KBM-7 (cell line): ENCODE measurements at places on chromosomes 2 and 18.

- DNase-seq: no peak
These were observed 25.3 kb upstream of the BZW1 start for GRCh38 chr2:200786423-200786822.

GRCh38 chr2:138030459-138030858, 66.2 kb downstream of the HNMT start:
- no peak for DNase-seq

- no peak for DNase-seq
These were observed 297.4 kb upstream of the MGAT5 start for GRCh38 chr2:133956434-133956935.

DNA sequence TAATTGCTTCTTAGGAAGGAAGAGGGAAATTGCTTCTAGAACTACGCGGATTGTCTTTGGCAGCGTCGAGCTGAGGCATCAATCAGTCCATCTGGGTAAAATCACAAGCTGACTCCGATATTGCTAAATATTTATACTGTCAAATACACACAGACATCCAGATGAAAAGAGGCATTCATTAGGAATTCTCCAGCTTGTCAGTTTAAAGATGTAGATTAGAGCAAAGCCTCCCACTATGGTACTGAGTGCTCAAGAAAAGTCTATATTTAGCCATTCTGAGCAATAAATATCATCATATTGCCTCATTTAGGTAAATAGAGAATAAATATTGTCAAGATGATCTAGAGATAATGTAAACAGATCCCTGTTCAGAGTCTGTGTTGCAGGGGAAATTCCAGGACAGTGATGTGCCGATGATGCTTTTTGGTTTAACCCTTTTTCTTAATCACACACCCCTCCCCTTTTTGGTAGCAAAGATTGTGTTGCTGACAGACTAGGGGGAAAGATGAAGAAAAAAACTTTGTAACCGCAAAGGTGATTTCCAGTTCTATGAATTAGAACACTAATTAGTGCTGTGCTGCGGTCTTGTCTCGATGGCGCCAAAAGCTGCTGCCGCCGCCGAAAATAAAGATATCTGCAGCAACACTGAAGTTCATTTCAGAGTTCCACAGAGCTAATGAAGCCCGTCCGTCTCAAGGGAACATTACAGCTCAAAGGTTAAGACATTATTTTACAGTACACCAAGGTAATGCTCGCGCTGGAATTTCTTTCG, 171.8 kb downstream of the PTGR3 start:
- no peak for DNase-seq

DNA sequence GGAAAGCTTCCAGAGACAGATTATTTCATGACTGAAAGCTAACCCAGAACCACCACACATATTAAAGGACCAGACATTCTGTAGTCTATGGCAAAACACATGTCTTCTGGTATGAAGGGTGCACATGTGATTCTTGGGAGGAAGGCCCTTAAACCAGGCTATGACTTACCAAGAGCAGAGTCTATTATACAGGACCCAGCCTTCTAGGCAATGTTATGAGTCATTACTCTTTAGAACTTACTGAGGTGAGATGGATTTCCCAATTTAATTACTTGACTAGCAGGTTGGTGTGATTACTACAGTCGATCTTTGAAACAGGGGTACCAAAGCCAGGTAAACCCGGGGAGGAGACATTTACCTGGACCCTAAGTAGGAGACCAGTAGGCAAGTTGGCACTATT, 350.8 kb downstream of the TRIB2 start:
- DNase-seq: no peak

DNA sequence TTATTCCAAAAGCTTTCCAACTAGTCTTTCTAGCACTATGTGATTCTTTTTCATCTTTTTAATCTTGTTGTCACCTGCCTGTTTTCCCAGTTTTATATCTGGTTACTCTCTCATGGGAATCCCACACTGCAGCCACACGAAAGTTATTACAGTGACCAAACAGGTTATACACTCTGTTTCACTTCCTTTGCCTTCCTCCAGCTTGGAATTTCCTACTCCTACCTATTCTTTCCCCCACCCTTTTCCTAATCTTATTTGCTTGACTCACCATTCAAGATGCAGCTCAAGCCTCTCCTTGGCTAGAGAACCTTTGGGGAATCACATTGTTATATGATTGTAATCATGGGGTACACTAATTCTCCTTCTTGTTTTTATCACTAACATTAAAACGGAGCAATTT, 13.4 kb upstream of the TLK1 start:
- no peak for DNase-seq

- DNase-seq: no peak
These were observed 5.6 kb downstream of the DTYMK start for GRCh38 chr2:241680827-241681599.
